Cortex of kidney (tissue), 1 donor: ENCODE measurements at places on chromosomes 3 and 15.

DNA sequence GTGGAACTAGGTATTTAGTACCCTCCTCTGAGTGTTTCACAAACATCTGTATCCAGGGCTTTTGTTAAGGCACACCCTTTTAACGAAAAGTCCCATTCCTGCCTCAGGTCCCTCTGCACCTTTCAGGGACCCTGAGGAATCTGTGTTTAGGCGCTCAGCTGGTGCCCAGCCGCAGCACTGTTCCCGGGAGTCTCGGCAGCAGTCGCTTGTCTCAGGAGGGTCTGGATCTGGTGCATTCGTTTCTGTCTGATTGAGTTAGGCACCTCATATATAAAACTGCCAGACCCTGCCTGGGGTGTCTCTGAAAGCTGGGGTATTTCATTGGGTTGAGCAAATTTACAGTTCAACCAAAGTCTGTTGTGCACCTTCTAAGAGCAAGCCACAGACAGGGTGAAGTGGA is 162.8 kb upstream of the TOPAZ1 start:
- DNase-seq, result no peak

DNA sequence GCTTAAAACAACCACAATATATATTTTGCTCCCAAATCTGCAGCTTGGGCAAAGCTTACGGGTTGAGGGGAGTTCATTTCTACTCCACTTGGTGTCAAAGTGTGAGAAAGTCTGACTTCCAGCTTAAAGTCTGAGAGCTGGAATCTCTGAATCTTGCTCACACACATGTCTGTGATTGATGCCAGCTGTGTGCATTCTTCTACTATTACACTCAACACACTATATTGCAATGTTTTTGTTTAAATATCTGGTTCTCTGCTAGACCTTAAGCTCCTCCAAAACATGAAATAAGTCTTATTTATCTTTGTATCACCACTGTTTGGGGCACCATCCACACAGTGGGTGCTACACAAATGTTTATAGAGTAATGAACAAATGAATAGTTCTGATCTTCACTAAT is 36.7 kb upstream of the SECISBP2L start:
- no peak for DNase-seq

DNA sequence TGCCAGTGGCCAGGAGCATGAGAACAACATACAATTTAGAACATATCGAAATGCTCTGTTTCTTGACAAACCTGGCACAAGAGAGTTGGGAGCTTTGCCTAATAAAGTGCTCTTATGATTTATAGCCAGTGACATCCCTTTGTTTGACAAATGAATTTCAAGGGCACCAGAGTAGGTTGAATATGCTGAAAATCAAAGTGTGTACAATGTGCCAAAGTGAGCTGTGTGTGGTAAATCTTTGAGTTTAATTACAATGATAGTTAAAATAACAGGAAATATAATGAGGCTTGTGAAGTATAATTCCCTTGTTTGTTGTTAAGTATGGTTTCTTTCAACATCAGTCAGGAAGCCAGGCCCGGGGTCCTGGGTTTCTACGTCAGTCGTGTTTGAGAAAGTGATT is 211.9 kb downstream of the EBLN2 start:
- DNase-seq, result no peak

GRCh38 chr3:182276512-182276911 is 516.8 kb upstream of the ATP11B start:
- DNase-seq, result no peak

DNA sequence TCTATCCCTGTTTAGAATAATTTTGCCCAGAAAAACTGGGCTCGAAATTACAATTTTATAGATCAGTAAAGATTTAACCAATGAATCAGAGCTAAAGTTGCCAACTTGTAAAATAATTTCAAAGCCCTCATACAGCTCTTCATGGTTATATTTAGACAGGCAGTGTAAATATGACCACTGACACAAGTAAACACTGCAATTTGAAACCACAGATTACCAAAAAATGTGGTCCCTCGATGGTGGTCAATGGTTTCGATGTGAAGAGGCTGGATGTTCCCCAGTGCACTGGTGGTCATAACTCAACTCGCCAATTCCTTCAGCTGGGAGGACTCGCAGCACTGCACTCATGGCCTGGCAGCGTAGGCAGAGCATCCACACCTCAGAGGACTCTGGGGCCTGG is 28.6 kb downstream of the LRTM1 start:
- no peak for DNase-seq

- peak; percentile 25 for DNase-seq
Observed at GRCh38 chr3:40584625-40585189, 59.9 kb downstream of the ZNF621 start.

- DNase-seq, result no peak
Observed at GRCh38 chr15:74173380-74174218, at the start of gene ISLR. ISLR (plus strand) TSS chr15:74173710; CDS start chr15:74174859, 1,149 bp downstream.

DNA sequence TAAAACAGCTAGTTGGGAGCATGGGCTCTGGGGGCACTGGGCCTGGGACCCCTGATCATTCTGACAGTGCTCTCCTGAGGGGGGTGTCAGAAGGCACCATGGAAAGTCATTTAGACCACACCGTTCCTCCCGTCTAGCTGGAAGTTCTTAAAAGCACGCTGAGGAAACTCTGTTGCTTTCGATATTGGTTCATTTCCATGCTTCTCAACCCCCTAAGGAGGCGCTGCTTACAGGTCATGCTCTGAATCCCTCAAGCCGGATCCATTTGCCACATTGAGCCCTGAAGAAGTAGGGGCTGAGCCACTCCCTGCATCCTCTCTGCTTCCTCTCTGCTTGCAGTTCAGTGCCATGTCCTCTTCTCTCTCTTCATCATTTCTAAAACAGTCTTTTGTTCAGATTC is 187.2 kb downstream of the CACNA2D3 start:
- no peak for DNase-seq

- DNase-seq, result no peak
Observed at GRCh38 chr3:192917028-192917403, 640 bp downstream of the MB21D2 start.

GRCh38 chr15:85490856-85491255 is 110.5 kb downstream of the AKAP13 start:
- no peak for DNase-seq

DNA sequence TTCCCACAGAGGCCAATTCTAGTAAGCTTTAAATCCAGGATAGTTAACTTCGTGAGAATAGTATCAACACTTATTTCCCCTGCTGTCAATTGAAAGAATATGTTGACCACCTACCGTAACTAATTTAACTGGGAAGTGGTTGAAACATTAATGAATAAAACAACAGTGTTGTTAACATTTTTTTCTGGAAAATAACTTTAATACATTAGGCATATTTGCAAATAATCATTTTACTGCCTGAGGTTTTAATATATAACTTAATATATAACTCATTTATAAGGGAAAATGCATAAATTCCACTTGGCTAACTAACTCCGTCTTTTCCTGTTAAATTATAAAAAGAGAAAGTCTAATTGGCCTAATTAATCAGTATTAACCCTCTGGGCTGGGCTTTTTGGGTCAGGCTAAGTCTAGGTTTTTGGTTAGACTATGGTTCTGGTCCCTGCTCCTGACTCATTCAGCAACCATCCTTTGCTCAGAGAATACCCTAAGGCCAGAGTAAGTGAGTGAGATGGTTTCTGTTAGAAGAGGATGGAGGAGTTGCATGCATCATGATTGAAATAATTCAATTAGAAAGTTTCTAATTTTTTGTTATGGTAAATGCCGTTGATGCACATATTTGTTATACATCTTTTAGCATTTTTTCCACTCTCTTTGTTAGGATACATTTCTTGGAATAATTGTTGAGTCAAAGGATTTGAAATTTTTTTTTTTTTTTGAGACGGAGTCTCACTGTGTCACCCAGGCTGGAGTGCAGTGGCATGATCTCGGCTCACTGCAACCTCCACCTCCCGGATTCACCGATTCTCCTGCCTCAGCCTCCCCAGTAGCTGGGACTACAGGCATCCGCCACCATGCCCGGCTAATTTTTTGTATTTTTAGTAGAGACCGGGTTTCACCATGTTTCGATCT is 10.8 kb upstream of the SKIL start:
- no peak for DNase-seq

DNA sequence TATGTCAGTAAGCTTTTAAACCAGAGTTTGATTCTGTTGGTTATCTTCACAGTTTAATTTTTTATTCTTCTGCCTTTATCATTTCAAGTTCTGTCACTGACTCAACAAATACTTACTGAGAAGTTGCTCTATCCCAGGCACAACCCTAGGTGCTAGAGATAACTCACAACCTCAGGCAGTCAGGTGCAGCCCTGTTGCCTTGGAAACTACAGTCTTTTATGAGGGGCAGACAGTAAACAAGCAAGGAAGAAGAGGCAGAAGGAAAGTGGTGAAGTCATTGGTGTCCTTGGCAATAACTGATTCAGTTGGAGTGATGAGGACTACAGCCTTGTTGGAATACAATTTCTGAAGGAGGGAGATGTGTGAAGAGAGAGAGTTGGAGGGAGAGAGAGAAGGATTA is 142.1 kb upstream of the LRTM1 start:
- no peak for DNase-seq

- no peak for DNase-seq
Observed at GRCh38 chr15:59171067-59171397, 35.6 kb upstream of the LDHAL6B start.

DNA sequence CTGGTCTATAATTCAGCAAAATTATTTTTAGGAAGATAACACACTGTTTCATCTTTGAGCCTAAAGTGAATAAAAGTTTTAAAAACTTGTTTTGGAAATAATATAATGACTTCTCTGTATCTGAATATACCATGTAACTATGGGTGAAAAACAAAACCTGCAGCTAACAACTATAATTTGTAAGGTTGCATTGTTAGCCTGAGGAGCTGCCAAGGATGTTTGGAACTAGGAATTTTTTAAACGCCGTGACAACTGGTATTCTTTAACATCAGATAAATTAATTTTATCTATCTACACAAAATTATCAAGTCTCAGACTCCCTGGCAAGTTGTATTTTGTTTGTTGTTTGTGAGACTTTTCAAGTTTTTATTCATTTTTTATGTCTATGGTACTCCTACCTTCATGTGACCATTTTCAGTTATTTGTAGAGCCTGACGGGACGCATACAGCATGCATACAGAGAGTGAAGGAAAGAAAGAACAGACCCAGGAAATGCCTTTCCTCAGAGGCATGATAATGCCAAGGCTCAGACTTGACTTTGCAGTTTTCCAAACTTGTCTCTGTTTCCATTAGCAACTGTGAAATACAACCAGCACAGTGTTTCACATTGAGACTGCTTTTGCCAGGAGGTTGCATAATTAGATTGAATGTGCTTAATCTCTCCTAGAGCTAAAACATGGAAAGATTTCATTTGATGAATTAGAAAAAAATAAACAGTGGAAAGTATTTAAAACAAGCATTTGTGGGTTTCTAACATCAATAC is 60.8 kb upstream of the ARHGEF26 start:
- no peak for DNase-seq

DNA sequence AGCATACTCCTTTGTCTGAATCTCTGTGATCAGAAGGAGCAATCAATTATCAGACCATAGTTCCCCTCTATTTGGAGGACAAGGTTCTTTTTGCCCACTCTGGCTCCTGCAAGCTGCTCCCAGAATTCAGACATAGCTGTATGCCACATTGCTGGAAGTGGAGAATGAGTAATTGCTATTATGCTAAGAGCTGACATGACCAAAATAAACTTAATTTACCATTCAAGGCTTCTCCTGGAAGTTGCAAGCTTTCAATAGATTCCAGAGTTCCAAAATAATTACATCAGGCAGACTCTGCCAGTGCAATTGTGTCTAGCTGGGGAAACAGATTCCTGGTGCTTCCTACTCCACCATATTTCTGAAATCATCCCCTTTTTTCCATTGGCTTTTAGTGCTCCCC is 7.6 kb upstream of the DRD3 start:
- no peak for DNase-seq

DNA sequence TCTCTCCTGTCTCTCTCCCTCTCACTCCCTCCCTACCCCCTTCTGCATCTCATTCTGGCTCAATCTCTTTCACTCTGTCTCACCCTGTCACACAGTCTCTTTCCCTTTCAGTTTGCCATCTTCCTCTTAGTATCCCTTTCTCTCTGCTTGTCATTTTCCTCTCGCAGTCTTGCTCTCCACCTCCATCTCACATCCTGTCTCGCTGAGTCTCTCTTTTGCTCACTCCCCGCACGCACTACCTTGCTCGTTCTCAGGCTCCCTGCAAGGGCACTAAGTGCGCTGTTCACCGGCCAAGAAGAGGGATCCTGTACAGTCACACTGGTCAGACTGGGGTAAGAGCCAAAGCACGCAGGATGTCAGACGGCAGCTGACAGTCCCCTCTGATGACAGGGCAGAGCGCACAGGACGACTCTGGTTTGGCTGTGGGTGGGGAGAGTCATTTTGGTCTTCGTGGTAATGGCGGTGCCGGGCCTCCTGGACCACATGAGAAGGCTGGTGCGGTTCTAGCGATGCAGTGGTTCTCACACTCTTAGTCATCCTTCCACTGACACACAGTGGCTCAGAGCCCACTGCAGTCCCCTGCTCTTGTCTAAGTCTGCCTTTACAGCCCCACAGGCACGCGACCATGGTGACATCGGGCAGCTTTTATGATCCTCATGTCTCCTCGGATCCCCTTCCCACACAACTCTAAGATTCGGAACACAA is 356.8 kb downstream of the FOXP1 start:
- no peak for DNase-seq

DNA sequence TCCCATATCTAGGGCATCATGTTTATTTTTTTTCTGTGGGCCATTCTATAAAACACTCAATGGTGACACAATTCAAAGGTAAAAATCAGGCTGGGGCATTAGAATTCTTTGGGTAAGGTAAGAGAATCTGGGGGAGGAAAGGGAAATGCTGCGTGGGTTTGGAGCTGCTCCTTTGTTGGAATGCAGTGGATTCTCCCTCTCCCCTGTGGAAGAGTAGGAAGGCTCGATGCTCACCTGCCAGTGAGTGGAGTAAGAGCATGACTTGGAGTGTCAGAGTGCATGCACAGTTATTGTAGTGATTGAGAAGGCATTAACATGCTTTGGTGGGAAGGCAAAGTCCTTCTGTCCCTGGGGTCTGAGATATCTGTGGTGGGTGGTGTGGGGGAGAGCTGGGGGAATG is 280.0 kb downstream of the PDCD6IP start:
- no peak for DNase-seq

- no peak for DNase-seq
Observed at GRCh38 chr15:86558252-86558651, 478.6 kb downstream of the AGBL1 start.
